CD4-positive, alpha-beta T cell treated with Interferon gamma for 1 hour (primary cell): ENCODE measurements at places on chromosomes 6 and 20.

DNA sequence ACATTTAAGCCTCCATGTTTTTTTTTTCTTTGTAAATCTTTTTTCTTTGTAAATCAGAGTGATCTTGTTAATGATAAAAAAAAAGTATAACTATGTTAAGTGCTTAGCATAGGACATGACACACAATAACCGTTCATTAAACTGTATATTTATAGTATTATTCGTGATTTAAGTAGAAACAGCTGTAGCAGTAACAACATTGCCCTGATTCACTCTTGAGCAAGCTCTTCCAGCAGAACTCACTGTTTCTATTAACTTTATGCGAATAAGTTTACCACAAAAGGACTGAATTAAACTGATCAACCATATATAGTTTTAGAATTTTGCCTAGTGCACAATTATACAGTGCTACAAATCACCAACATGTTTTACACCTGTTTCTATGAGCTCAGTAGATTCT, 1338.0 kb upstream of the EYS start:
- DNase-seq: no peak

GRCh38 chr6:5028921-5029320, 25.1 kb upstream of the RPP40 start:
- DNase-seq: no peak

DNA sequence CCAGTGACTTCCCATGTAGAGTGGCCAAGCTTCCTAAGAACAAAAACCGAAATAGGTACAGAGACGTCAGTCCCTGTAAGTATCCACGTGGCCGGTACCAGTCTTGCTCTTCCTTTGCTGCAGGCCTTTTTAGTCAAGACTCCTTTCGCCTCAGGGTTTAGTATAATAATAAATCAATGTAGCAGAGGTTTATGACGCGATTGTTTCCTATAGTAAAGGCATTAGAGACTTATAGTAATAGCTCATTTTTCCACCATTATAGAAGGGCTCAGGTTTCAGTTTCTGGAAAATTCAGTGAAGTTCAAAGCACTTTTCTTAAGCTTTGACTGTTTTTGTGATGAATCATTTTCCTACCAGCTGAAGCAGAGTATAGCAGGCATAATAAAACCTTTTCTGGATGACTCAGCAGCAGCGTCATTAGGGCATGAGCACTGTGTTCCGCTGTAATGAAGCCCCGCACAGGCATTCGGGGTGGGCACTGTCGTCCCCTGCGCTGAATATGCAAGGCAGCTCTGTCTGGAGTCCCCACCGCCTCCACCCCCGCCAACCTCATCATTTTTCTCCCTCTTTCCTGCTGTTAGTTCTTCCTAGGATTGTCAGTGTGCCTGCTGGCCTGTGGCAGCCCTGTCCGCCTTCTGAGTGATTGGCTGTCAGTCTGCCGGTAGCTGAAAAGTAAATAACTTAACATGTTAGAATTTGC, 51.3 kb downstream of the PTPN1 start:
- no peak for DNase-seq

GRCh38 chr20:11207749-11208502, 534.1 kb upstream of the JAG1 start:
- no peak for DNase-seq

- peak; percentile 73 for DNase-seq
These were observed 307 bp downstream of the RANBP9 start for GRCh38 chr6:13711324-13711732.

GRCh38 chr6:28203201-28203600, 21.9 kb upstream of the ZSCAN9 start:
- DNase-seq: no peak

DNA sequence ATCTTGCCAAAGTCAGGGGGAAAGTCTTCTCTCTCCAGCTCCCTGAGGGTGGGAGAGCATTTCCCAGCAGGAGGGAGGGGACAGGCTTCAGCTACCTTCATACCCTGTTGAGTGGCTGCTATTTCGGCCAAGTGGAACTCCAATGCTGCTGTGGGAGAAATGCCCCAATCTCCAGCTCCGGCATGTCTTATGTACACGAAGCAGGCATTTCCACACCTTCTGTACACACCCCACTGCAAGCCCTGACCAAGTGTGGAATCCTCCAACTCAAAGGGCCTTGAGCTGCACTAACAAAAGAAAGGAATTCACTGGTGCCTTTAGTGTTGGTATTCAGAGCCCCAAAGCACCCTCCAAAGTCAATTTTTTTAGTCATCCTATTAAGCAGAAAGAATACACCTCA, 313.6 kb upstream of the NT5E start:
- no peak for DNase-seq

- DNase-seq: no peak
These were observed 44.7 kb downstream of the NCOA3 start for GRCh38 chr20:47546184-47547033.

GRCh38 chr20:58621906-58622548, 29.1 kb upstream of the STX16 start:
- DNase-seq: no peak

- DNase-seq: no peak
These were observed 23.1 kb upstream of the MICB start for GRCh38 chr6:31474871-31475286.

DNA sequence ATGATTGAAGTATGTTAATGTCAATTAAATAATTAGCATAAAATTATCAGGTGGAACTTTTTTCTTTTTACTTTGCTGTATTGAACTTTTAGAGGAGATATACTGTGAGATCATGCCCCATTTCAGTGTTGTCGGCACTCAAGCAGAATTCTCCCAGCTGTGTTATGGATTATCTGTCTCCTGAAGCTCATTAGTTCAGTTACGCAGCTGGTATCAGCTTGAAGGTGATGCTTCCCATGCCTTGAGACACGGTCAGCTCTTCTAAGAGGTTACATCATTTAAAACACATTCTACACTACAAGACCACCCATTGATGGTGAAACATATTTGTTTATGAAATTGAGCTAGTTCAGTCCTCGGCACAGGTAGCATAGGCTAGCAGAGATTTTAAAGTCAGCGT, 68.9 kb upstream of the PHACTR2 start:
- DNase-seq: no peak

- DNase-seq: no peak
These were observed 1.4 kb downstream of the PLCB4 start for GRCh38 chr20:9070304-9070703.

- DNase-seq: no peak
These were observed 7.2 kb downstream of the CCR6 start for GRCh38 chr6:167130008-167130677.

- DNase-seq: no peak
These were observed 350.6 kb upstream of the PLCB4 start for GRCh38 chr20:8718279-8718678.

DNA sequence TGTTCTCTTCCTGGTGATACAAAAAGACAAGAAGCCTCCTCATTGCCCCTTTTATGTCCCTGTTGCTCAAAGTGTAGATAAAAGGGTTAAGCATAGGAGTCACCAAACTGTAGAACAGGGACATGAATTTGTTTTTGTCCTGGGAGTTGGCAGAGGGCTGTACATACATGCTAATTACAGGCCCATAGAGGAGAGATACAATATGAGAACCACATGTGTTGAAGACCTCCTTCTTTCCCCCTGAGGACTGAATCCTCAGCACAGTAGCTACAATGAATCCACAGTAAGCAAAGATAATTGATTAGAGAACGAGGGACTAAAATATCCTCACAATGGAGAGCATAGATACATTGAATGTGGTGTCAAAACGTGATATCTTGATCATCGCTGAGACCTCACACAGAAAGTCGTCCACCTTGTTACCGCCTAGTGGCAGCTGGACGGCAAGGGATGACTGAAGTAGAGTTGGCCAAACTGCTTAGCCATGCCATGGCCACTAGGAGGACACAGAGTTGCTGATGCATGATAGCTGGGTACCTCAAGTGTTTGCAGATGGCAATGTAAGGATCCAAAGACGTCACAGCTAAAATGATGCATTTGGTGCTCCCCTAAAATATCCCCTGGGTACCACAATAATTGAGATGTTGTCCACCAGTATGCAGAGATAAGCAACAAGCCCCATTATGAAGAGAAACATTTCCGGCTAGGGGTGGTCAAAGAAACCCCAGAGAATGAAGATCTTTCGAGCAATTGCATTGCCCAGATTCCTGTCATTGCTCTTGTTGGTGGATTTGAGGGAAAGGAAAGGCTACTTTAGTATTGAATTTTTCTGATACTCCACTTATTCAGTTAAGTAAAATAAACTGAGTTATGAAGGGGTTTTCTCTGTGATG, 15.0 kb downstream of the OR2B3 start:
- DNase-seq: no peak

DNA sequence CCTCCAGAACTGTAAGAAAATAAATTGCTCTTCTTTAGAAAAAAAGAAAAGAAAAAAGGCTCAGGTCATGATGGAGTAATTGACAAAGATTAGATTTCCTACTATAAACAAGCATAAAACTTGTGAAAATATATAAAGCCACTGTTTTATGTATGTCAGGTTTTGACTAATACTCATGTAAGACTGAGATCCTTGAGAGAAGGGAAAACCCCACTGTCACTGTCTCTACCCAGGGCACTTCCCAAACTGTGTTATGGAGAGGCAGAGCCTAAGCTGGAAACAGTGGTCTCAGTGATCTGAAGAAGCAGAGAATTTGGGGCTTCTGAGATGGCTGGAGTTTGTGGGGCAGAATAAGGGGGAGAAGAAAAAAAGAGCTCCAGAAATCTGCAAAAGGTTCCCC, 7.6 kb downstream of the ACAT2 start:
- no peak for DNase-seq

- no peak for DNase-seq
These were observed 1.5 kb downstream of the TAGAP start for GRCh38 chr6:159043251-159043650.

- DNase-seq: no peak
These were observed 1.7 kb downstream of the KCTD20 start for GRCh38 chr6:36444470-36444869.

DNA sequence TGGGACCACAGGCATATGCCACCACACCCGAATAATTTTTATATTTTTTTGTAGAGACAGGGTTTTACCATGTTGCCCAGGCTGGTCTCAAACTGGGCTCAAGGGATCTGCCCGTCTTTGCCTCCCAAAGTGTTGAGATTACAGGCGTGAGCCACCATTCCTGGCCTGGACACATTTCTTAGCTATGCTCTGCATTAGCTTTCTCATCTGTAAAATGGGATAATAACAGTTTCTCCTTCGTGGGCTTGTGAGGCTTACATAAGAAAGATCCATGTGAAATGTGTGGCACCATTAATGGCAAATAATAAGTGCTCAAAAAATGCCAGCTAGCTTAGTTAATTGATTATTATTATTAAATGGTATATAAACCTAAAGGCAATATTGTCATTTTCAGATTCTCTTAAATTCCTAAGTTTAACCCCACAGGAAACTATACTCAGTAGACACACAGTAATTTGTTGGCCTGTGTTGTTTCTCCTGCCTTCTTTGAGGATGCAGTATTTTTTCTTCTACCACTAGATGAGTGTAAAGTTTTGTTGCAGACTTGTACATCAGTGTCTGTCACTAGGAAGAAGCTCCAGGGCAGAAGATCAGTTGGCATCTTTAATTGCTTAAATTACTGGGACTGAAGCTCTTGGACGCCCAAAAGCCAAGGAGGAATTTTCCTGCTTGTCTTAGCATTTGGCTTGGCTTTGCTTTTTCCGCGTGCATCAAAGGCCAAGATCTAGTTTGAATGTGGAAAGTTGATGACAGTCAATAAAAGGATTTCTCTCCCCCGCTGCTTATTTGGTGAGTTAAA, 162.3 kb upstream of the ZNF217 start:
- DNase-seq: no peak

DNA sequence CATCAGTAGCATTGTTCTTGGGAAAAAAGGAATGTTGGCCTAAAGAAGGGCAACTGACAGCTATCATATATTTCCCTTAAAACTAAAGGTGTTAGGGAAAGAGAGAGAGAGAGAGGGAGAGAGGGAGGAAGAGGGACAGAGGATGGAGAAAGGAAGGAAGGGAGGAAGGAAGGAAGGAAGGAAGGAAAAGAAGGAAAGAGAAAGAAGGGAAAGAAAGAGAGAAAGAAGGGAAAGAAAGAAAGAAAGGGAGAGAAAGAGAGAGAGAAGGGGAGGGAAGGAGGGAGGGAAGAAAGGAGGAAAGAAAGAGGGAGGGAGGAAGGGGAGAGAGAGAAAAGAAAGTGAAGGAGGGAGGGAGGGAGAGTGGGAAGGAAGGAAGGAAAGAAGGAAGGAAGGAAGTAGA, 37.7 kb upstream of the ADGRF5 start:
- no peak for DNase-seq
